Omental fat pad (tissue), 4 donors: ENCODE measurements at places on chromosomes 6 and 20.

GRCh38 chr6:2103765-2104523, 141.5 kb downstream of the GMDS start:
- DNase-seq, result no peak

GRCh38 chr6:163356324-163356723, 58.2 kb upstream of the QKI start:
- DNase-seq, result no peak

DNA sequence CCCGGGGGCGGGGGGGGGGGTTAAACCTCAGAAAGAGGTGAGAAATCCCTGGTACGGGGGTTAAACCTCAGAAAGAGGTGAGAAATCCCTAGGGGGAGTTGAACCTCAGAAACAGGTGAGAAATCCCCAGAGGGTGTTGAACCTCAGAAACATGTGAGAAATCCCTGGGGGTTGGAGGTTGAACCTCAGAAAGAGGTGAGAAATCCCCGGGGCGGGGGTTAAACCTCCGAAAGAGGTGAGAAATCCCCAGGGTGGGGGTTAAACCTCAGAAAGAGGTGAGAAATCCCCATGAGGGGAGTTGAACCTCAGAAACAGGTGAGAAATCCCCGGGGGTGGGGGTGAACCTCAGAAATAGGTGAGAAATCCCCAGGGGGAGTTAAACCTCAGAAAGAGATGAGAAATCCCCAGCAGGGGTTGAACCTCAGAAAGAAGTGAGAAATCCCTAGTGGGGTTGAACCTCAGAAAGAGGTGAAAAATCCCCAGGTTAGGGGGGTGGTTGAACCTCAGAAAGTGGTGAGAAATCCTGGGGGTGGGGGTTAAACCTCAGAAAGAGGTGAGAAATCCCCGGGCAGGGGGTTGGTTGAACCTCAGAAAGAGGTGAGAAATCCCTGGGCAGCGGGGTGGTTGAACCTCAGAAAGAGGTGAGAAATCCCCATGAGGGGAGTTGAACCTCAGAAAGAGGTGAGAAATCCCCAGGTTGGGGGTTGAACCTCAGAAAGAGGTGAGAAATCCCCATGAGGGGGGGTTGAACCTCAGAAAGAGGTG, 87.4 kb downstream of the PLG start:
- DNase-seq, result no peak

DNA sequence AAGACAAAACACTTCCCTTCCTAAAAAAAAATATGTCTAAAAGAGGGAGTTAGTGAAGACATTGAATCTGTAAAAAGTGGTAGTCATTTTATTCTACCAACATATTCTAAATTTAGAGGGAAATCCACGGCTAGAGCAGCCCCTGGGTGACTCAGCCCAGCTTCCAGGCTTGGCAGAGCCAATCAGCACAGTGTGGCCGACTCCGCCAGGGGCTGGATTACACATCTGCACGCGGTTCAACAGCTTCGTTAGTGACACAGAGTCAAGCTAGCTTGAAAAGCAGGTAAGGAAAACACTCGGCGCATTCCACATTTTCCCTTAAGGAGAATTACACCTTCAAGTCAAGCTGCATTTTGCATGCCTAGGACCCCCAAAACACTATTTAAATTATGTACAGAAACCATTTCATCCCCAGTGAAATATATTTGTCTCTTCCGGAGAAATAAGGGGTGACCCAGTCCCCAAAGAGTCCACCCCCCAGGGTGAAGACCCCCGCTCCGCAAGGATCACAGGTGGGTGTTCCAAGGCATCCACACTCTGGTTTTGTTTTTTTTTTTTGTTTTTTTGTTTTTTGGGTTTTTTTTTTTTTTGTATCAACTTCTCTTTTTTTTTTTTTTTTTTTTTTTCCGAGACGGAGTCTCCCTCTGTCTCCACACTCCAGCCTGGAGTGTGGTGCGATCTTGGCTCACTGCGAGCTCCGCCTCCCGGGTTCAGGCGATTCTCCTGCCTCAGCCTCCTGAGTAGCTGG, 58.4 kb upstream of the ARID1B start:
- DNase-seq, result no peak

DNA sequence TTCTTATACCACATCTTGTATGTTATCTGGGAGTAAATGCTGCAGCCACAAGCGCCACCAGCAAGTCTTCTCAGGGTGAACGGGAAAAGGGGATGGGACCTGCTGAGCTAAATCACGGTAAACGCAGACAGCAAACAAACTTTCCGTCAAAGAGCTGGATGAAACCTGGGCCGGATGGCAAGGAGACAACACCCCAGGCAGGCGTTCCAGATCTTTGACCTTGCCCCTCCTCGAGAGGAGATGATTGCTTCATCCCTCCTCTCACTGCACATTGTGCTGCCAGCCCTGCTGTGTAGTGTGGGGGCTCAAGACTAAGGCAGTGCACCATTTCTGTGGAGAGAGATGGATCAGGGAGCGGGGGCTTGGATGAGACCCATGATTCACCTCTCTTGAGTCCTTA, 9.8 kb downstream of the RAET1E start:
- DNase-seq, result no peak

GRCh38 chr6:2197177-2197671, 48.2 kb downstream of the GMDS start:
- no peak for DNase-seq

DNA sequence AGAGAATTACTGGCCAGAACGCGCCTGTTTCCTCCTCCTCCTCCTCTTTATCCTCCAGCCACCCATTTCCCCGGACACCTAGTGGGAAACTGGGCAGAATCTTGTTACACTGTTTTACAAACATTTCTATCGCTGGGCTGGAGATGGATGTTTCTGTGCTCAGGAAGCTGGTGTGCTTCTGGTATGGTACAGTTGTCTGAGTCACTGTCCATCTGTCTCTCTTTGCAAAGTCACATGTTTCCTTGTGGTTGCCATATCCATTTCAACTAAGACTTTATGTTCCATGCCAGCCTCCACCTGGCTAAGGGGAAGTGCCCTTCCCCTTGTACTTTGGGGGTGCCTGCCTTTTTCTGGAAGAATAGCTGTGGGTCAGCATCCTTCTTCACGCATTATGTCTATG, 52.9 kb upstream of the SLC22A16 start:
- DNase-seq, result no peak

GRCh38 chr20:4299773-4300172, 284.4 kb upstream of the RNF24 start:
- no peak for DNase-seq

DNA sequence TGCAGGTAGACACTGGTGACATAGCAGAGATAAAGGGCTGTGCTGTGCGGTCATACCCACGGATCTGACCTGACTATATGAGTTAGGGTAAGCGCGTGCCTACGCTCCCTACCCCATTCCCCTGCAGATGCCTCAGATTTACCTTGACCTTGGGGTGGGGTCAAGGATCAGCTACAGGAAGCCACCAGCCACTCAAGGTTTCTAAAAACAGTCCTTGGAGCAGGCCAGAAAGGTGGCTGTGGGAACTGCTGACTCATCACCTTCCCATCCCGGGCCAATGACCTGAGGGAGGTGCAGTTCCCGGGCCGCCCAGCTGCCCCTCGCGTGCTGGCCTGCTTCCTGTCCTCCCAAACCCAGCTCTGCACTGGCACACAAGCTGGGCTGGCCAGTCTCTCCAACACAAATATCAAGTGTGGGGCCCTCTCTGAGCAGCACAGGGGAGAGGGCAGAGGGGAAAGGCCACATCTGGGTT, 23.0 kb downstream of the KCNK5 start:
- DNase-seq, result no peak
